ENCODE measurements at places on chromosomes 6 and 20.

- no peak for DNase-seq
These were observed 45.2 kb upstream of the BCLAF1 start for GRCh38 chr6:136334853-136335252.

- DNase-seq = no peak
These were observed 46.8 kb downstream of the KCNB1 start for GRCh38 chr20:49435639-49436038.

DNA sequence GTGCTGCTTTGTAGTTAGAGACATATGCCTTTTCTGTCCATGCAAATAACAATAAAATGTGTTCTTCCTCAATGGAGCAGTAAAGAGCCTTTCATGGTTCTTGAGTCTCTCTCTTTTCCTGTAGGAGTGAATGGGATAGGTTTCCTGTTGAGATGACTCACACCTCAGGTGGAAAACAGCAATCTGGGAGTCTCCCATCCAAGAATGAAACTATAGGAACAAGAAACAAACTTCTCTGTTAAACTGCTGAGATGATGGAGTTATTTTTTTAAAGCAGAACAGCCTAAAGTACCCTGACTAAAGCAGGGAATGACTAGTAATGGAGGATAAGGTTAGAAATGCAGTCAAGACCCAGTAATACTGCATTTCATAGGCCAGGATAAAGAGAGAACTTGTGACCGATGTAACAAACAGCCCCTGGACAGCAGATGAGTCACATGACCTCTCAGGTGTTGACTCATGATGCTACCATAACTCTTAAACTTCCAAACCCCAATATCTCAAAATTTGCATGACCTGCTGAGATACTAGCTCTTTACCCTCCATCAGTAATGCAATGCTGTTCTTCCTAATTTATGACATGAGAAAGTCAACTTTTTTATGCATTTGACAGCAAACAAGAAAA, 548.9 kb downstream of the CBLN4 start:
- no peak for DNase-seq

GRCh38 chr6:109204511-109204910, 109.2 kb downstream of the CEP57L1 start:
- DNase-seq = no peak

DNA sequence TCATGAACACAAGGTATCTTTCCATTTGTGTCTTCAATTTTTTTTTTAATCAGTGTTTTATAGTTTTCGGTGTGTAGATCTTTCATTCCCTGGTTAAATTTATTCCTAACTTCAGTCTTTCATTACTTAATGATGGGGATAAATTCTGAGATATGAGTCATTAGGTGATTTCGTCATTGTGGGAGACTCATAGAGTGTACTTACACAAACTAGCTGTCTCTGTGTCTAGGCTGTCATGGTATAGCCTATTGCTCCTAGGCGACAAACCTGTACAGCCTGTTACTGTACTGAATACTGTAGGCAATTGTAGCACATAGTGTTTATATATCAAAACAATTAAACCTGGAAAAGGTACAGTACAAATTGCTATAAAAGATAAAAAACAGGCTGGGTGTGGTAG, 42.1 kb downstream of the SMAP1 start:
- no peak for DNase-seq

DNA sequence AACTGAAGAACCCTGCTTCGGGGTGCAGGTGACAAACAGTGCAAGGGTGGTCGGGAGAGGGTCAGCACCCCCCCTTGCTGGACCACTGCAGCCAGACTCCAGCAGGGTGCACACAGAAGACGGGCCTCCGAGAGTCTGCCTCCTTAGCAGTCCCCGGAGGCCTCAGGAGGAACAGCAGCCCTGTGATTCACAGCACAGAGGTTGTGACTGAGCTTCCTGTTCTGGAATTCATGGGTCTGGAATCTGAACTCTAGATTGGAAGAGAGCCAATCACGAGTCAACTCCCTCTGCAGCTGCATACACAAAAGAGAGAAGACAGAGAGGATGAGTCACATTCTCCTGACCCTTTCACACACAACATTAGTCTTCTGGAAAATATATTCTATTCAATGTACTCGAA, 249.0 kb upstream of the OPRM1 start:
- no peak for DNase-seq

DNA sequence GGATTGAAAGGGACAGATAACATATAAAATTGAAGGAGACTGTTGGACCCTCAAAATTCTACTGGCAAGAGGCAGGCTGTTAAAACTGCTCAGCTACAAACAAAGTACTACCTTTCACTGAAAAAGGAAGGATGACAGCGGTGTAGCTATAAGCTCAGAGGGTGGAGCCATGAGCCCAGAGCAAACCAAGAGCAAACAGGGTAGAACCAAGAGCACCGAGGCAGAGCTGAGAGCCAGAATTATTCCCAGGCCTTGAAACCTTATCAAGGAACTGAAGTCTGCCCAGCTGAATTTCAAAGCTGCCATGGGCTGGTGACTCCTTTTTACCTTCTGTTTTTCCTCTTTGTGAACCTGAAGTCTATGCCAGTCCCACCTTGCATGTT, 74.7 kb upstream of the SLC4A11 start:
- no peak for DNase-seq

DNA sequence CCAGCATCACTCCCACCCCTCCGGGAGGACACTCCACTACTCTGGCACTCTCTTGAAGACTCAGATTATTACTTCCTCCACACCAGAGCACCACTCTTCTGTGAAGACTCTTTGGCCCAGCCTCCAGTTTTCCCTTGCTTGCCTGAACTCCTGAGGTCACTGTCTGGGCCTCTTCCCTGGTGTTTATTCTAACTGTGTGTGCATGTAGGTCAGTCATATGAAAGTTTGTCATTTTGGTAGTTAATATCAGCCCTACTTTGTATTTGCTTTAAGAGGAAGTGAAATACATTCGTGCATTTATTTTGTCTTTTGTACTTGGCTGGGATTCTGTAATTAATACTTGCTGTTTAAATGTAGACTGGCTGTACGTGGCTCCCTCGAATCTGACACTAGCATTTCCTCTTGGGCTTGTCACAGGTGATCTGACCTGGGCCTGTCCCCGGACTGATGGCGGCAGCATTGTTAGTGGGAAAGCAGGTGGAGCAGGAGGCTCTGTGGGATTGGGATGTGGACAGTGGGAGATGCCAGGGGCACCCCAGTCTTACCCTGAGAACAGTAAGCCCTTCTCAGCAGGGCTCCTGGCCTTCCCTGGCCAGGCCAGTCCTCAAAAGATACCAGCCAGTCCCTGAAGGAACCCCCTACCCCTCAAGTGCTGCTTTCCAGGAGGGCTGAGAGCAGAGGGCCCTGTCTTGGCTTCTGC, 350.5 kb downstream of the CDC5L start:
- no peak for DNase-seq

DNA sequence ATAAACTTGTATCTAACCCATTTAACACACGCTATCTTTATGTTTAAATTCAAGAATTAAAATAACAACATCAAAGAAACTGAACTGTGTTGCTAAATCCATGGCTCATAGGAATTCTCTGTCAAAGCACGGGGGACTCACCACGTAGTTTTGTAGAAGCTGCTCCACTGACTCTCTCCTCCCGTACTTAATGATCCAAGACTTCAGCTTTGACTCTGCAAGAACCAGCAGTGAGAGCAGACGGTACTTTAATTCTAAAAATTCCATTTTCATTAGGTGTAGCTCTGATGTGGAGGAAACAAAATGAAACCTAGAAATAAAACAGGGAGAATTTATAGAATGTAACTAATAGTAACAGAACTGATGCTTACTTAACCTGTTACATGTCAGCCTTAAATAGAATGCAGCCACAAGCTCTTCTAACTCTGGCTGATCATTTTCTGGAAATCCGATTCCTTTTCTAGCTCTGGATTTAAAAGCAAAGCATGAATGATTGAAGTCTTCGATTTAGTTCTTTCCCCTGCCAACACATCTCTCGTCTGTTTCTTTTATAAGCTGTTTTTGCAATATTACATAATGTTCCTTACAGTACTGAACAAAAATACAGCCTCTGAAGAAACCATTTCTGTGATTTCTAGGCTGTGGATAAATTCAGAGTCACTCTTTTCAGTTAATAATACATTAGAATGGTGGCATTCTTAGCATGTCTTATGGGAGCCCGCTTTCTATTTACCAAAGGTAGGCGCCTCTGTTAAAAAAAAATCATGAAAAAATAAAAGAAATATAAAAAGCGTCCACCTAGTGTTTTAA, 165.5 kb downstream of the SYNE1 start:
- DNase-seq = no peak

GRCh38 chr20:64111841-64112641, 4.7 kb upstream of the NPBWR2 start:
- DNase-seq = no peak

DNA sequence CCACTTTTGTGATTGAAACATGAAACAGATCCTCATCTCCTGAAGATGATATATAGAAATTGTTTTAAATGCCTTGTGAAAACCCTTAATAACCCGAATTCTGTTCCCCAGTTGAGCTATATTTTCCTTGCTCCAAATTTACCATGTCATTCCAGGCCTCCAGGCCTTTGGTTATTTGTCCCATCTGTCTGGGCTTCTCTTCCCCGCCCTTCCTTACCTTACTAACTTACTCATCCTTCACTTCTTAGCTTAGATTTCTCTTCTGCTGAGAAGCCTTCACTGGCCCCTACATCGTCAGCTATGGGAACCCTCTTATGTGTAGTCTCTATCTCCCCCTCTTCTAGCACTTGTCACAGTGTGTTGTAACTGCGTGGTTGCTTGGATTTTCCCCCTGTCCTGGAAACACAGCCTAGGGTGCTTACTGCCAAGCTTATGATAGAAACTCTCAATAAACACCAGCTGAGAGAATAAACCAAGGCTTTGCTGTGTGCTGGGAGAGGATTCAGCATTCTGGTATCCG, 68.6 kb downstream of the SGK1 start:
- DNase-seq = no peak

DNA sequence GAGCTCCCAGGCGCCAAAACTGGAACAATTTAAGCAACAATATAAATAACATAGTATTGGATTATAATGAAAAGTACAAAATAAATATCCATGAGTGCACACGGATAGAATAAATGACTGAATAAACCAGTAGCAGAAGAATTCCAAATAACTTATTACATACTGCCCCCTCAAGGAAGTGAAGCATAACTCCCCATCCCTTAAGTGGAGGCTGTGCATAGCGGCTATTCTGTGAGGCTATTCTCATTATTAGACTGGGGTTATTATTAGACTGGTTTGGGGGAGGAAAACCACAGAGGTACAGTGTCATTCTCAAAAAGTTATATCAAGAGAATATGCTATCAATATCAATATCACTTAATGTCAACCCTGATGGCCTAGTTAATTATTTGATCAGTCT, 94.4 kb upstream of the SIRPA start:
- no peak for DNase-seq

DNA sequence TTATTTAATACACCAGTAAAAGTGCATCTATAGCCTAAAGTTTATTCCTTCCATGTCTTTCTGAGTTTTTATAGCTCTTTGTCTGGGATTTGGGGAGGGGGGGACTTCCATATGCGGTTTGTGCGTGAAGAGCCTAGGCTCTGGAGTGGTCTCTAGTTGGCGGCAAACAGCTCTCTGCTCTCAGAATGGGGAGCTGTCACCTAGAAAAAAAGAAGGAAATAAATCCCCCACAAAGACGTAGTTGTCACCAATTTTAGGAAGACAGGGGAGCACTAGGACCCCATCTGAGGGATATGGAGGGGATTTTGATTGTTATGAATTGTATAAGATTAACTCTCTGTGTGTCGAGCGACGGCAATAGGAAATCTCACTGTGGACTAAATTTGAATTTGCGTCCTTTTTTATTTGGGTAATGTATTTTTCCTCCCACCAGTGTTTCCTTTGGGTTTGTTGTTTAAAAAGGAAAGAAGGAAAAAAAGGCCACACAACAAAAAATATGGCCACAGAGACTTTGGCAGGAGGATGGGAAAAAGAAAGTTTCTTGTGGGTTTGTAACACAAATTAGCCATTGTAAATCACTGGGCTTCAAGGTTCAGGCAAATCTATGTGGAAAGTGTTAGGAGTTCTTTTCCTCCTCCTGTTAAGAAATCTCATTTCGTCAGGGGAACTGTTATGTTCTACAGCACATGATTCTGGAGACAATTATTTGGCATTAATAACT, 7.4 kb downstream of the POU3F2 start:
- DNase-seq = no peak

GRCh38 chr6:18472941-18473340, 85.8 kb downstream of the RNF144B start:
- DNase-seq = no peak

DNA sequence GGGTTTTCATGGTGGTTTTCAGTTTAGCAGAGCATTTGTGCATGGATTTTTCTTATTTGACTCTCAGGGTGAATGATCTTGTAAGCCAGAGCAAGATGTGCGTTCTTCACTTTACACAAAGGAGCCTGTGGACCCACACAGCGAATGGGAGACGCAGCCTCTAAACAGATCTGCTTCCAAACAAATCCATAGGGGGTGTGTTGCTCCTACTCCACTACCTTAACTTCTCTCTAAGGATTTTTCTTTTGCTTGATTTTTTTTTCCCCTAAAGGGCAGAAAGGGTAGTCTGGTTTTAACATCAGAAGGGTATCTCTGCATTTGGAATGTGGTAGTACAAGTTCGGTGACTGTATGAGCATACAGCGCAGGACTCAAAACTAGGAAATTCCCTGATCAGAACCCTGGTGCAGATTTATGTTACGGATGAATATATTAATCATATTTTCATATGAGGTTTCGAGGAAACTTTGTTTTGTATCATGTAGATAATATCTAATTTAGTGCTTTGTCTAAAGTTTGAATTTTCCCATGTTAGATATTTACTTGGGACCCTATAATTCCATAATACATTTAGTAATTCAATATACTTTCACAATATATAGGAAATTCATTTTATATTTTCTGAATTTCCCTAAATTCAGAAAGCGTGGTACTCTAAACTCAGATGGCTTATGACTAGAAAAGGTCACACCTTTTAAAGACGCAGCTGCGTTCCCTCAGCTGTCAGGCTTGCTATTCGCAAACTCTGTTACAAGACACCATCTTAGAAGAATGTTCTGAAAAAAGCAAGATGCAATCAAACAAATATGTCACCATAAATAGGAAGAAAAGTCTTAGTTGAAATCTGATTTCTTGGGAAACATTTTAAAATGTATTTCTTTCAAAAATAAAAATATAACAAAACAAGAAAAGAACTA, 196.9 kb downstream of the TMEM242 start:
- no peak for DNase-seq

GRCh38 chr6:98840385-98840784, 6.0 kb downstream of the POU3F2 start:
- DNase-seq = no peak

DNA sequence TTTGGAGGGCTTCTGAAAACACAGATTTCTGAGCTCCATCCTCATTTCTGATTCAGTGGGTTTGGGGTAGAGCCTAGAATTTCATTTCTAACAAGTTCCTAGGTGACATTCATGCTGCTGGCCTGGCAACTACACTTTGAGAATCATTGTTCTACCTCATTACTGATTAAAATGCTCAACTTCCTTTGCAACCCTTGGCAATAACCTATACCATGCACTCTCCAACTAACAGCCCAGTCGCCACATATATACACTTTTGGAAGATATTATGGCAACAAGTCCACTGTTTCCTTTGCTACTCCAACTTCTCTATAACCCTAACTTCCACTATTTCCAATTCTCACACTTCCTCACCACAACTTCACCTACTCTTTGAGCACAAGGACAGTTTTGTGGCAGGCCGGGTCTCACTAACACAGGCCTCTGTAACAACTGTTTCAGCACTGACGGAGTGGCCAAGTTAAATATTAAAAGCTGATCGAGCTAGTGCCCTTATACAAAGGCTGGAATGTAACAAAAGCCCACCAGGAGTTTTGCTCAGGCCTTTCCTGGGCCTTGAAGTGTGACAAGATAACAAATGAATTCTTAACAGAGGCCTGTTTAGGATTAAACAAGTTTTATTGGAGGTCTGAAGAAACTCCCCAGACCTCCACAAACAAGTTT, 32.1 kb upstream of the RAB23 start:
- DNase-seq = no peak

GRCh38 chr6:142605922-142606485, 304.2 kb downstream of the ADGRG6 start:
- no peak for DNase-seq

Data from activated CD4-positive, alpha-beta T cell treated with anti-CD3 and anti-CD28 coated beads, Interleukin-2, Interleukin-6, amounts not matched to agents 100 ng/mL and 50 ng/mL, durations not matched to agents 16 hours and 8 hours (primary cell).